Brain (organoid and tissue), 16 donors: ENCODE measurements at places on chromosomes 6 and 20. TPM values are rescaled to one million over a fixed set of nuclear protein-coding genes. Genes with fewer than 3 reads are reported as not detected.

Gene GHRH
- not detected for polyA plus RNA-seq

Gene HLA-DMA
- 27.3 TPM for polyA plus RNA-seq

Gene RMND1
- polyA plus RNA-seq = 25.2 TPM

Gene SLA2
- 0.49 TPM for polyA plus RNA-seq

Gene SNRPB2
- polyA plus RNA-seq = 45.3 TPM

Gene ELOVL2
- 25.3 TPM for polyA plus RNA-seq

Gene HSPA12B
- polyA plus RNA-seq = 2.7 TPM

Gene EXOC2
- 18.4 TPM for polyA plus RNA-seq
